ENCODE measurements at places on chromosomes 13 and 19.

- H3K4me1 ChIP-seq, result no peaks in the 10 kb centered on the region
- H3K27ac ChIP-seq, result no peak overlapping the region
- H3K36me3 ChIP-seq, result no peaks in the 10 kb centered on the region
- H3K4me3 ChIP-seq, result no peak overlapping the region
- DNase-seq, result no peak
- H3K27me3 ChIP-seq, result no peaks in the 10 kb centered on the region
Measured at GRCh38 chr13:66703597-66703996, 526.5 kb downstream of the PCDH9 start.

DNA sequence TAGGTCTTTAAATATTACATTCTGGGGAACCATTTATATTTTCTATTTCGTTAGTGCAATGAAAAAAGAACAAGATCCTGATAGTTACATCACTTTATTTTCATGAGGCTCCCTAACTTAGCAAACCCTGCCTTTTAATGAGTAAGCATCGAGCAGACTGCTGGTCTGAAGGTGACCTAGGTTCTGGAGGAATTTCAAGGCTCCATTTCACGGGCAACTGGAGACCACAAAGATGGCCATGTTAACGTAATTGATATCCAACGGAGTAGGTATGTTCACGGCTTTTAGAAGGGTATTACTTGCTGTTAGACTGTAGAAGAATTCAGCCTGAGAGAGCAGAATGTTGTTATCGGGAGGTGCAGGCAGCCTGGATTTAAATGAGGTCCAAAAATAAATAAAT lies 1597.6 kb downstream of the EFNB2 start:
- H3K27me3 ChIP-seq, result no peaks in the 10 kb centered on the region
- H3K27ac ChIP-seq, result no peak overlapping the region
- DNase-seq, result no peak
- H3K4me1 ChIP-seq, result no peaks in the 10 kb centered on the region

DNA sequence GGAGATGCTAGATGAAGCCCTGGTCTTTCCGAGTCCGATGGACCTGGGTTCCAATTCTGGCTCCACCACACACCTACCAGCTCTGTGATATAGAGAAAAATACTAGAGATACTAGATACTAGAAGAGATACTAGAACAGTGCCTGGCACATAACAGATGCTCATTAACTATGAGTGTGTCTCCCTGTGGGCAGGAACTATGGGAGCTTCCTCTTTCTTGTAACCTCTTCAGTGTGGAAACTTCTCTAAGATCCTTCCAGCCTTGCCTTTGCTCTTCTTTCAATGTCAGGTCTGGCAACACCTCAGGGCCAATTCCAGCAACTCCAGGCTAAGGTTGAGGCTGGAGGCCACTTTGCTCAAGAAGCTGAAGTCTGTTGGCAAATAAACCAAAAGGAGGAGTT lies 143.9 kb downstream of the KATNAL1 start:
- H3K27me3 ChIP-seq, result no peaks in the 10 kb centered on the region
- no peak for DNase-seq
- no peaks in the 10 kb centered on the region for H3K36me3 ChIP-seq

- no peaks in the 10 kb centered on the region for H3K4me1 ChIP-seq
- no peak for DNase-seq
- no peak overlapping the region for H3K27ac ChIP-seq
- H3K27me3 ChIP-seq, result peaks cover 26% of the 10 kb centered on the region
- no peak overlapping the region for H3K4me3 ChIP-seq
Measured at GRCh38 chr19:33298146-33298911, 4.0 kb downstream of the CEBPA start.

- no peak for DNase-seq
- no peak overlapping the region for H3K4me3 ChIP-seq
- peaks cover 8% of the 10 kb centered on the region for H3K4me1 ChIP-seq
- no peaks in the 10 kb centered on the region for H3K36me3 ChIP-seq
Measured at GRCh38 chr13:50359041-50359367, 343.8 kb downstream of the KCNRG start.

- H3K27ac ChIP-seq, result no peak overlapping the region
- H3K4me1 ChIP-seq, result no peaks in the 10 kb centered on the region
- H3K36me3 ChIP-seq, result no peaks in the 10 kb centered on the region
- no peak overlapping the region for H3K4me3 ChIP-seq
- no peak for DNase-seq
- no peaks in the 10 kb centered on the region for H3K27me3 ChIP-seq
Measured at GRCh38 chr13:30415430-30416030, 6.8 kb upstream of the UBE2L5 start.

- peaks cover 2% of the 10 kb centered on the region for H3K4me1 ChIP-seq
- peak; percentile 42 for DNase-seq
- no peak overlapping the region for H3K4me3 ChIP-seq
- no peaks in the 10 kb centered on the region for H3K36me3 ChIP-seq
- no peak overlapping the region for H3K27ac ChIP-seq
- H3K27me3 ChIP-seq, result peaks cover 19% of the 10 kb centered on the region
Measured at GRCh38 chr19:3270902-3271301, 46.4 kb downstream of the CELF5 start.

DNA sequence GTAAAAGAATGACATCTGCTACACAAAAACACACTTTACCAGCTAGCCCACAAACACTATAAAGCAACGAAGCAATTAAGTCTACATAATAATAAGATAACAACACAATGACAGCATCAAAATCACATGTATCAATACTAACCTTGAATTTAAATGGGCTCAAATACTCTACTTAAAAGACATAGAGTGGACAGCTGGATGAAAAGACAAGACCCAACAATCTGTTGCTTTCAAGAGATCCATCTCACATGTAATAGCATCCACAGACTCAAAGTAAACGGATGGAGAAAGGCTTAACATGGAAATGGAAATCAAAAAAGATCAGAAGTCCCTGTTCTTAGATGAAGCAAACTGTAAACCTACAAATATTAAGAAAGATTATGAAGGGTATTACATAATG lies 2175.9 kb downstream of the PCDH9 start:
- no peak overlapping the region for H3K27ac ChIP-seq
- no peak overlapping the region for H3K4me3 ChIP-seq
- DNase-seq, result no peak
- no peaks in the 10 kb centered on the region for H3K36me3 ChIP-seq
- H3K4me1 ChIP-seq, result no peaks in the 10 kb centered on the region

- H3K27me3 ChIP-seq, result no peaks in the 10 kb centered on the region
- H3K4me3 ChIP-seq, result no peak overlapping the region
- DNase-seq, result peak; percentile 90
- H3K36me3 ChIP-seq, result no peaks in the 10 kb centered on the region
- no peak overlapping the region for H3K27ac ChIP-seq
Measured at GRCh38 chr13:40272776-40273139, 393.7 kb downstream of the FOXO1 start.

Data from fibroblast of lung (primary cell).